Foreskin melanocyte (primary cell): ENCODE measurements at places on chromosomes 5 and 9.

- DNase-seq, result no peak
These were observed 26.4 kb downstream of the SLC31A2 start for GRCh38 chr9:113177251-113177650.

DNA sequence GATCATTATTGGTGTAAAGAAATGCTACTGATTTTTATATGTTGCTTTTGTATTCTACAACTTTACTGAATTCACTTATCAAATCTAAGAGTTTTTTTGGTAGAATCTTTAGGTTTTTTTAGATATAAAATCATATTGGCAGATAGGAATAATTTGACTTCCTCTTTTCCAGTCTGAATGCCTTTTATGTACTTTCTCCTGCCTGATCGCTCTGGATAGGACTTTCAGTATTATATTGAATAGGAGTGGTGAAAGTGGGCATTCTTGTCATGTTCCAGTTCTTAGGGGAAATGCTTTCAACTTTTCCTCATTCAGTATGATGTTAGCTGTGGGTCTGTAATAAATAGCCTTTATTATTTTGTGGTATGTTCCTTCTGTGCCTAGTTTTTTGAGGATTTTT, 8.3 kb downstream of the AHRR start:
- no peak for DNase-seq

DNA sequence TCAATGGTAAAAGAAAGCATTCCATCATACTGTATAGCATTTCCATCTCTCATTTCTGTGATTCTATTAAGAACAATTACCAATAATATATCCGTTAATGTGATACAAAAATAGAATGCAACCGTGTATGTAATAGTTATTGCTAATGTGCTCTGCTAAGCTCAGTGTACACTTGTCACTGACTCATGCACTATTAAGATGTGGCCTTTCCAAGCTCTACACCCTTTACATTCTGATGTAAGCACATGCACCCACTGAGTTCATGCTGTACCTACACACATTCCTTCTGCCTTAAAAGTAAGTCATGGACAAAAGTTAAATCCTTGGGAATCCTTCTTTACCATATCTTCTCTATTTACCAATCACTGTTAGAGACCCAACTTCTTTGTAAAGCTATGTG, 319.1 kb downstream of the ZSWIM6 start:
- no peak for DNase-seq

DNA sequence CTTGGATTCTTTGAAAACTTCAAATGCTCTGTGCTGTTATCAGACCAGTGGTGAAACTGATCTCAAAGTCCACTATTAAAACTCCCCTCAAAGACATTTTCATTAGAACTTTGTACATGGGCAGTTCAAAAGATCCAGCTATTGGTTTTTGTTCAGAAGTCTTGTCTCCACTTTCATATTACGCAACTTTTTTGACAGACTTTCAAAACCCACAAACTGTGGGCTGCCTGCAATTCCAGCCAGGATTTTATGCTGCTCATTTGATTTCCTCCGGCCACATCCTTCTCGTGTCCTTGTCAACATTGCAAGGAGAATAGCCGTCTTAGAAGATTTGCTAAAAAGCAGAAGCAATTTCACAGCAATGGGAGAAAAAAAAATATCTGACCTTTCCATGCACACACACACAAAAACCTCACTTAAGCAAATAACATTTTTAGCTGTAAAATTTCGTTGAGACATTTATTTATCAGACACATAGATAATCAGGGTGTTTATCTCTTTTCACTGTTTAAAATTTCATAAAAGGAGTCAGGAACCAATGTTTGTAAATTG, 1990.5 kb downstream of the MAT2B start:
- peak; percentile 16 for DNase-seq

GRCh38 chr5:173739741-173740140, 123.3 kb upstream of the BOD1 start:
- peak; percentile 30 for DNase-seq

DNA sequence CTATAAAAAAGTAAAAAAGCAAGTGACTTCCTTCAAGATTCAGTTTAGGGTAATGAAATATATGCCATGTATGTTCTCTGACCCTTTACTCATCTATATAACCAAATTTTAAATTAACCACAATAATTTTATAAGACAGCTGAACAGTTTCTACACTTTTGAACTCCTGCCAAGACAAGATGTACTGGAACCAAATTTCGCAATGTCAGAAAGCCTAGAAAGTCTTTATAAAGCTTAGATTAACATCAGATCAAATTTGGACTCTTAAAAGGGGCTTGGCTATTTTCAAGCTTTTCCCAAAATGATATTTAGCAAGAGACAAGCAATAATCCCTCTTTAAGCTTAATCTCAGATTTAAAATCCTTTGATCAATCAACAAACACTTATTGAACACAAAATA, 362.6 kb downstream of the PTPRD start:
- DNase-seq, result no peak

GRCh38 chr5:14406554-14406849, 175.1 kb upstream of the OTULINL start:
- DNase-seq, result no peak

- DNase-seq, result no peak
These were observed at the start of gene DMRT3 for GRCh38 chr9:976258-976942. Gene DMRT3, plus strand, starts transcription at chr9:976655. Its CDS starts 347 bp downstream, at chr9:977002.

DNA sequence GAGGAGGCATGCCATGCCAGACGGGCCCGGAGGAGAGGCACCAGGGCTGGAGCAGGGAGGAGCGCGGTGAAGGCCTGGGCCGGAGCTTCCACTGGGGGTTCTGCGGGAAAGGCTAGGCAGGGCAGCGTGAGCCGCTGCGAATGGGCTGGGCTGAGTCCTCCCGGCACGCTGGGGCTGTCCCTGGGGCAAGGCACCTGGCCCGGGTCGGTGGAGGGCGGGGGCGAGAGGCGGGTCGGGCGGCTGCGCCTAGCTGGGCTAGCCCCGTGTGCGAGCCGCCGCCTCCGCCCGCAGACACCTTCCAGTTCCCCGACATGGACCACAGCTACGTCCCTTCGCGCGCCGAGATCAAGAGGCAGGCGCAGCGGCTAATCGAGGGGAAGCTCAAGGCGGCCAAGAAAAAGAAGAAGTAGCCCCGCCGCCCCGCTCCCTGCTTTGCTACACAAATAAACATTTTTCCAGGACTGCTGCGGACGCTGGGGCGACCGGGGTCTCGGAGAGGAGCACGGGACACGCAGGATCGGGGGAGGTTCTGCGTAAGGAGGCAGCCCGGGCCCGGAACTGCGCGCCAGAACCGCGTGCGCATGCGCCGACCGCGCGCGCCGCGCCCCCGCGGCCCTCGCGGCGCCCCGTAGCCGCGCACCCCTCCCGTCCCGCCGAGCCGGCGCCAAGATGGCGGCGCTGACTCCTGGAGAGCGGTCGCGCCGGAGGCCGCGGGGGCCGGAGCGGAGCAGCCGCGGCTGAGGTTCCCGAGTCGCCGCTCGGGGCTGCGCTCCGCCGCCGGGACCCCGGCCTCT, at the start of gene RABL6:
TSS of gene RABL6 (plus strand) at position 668 of the 794 bp plus-strand sequence. CDS start 249 bp downstream, outside the sequence.
- DNase-seq, result peak; percentile 64

DNA sequence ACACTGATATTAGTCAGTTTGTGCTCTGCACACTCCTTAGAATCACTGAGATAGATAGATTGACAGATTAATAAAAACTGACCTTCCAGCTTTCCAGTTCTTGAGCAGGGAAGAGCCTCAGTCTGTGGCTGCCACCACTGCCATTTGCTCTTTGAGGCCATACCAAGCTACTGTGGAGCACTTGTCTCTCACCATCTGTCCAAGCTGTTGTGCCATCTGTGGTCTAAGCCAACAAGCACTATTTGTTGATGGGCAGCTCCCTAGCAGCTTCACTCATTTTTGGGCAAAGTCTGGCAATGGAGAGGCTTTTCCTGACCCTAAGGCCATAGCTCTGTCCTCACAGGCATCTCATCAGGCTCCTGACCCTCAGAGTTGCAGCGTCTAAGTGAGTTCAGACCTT, 30.4 kb downstream of the HTR1A start:
- DNase-seq, result no peak
